ENCODE measurements at places on chromosomes 11 and 22. TPM values are rescaled to one million over a fixed set of nuclear protein-coding genes. Genes with fewer than 3 reads are reported as not detected.

The SCN3B gene
- total RNA-seq: 1.6 TPM

GRCh38 chr22:46829941-46830715, 67.7 kb downstream of the TBC1D22A start:
- H3K27me3 ChIP-seq: no peaks in the 10 kb centered on the region
- peaks cover 12% of the 10 kb centered on the region for H3K4me1 ChIP-seq
- no peak for DNase-seq
- H3K36me3 ChIP-seq: no peaks in the 10 kb centered on the region
- no peak overlapping the region for H3K27ac ChIP-seq

- no peak for DNase-seq
- H3K4me1 ChIP-seq: no peaks in the 10 kb centered on the region
- H3K27ac ChIP-seq: no peak overlapping the region
- no peaks in the 10 kb centered on the region for H3K36me3 ChIP-seq
- H3K27me3 ChIP-seq: no peaks in the 10 kb centered on the region
- no peak overlapping the region for H3K4me3 ChIP-seq
Observed at GRCh38 chr11:3893311-3893710, 37.8 kb downstream of the STIM1 start.

GRCh38 chr22:44336962-44337677, 24.4 kb upstream of the SHISAL1 start:
- no peak overlapping the region for H3K4me3 ChIP-seq
- H3K4me1 ChIP-seq: no peaks in the 10 kb centered on the region
- peak overlapping the region; percentile 59 for H3K27ac ChIP-seq
- no peak for DNase-seq
- H3K36me3 ChIP-seq: no peaks in the 10 kb centered on the region

The OR5I1 gene
- total RNA-seq: not detected

DNA sequence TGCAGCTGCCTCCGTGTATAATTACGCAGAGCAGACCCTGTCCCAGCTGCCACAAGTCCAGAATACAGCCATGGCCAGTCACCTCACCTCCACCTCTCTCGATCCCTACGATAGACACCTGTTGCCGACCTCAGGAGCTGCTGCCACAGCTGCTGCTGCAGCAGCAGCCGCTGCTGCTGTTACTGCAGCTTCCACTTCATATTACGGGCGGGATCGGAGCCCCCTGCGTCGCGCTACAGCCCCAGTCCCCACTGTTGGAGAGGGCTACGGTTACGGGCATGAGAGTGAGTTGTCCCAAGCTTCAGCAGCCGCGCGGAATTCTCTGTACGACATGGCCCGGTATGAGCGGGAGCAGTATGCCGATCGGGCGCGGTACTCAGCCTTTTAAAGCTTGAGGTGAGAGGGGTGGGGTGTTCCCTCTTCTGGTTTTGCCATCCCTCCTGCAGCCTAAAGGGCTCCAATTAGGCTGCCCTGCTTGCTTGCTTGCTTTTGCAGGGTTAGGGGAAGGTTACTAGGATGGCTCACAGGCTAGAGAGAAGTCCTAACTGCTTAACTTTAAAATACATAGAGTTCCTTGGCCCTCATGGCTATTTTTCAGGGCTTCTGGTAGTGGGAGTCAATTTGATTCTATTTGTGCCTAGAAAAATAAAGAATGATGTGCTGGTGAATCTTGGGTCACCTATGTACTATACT, 5.4 kb downstream of the RBM4 start:
- H3K4me3 ChIP-seq: no peak overlapping the region
- DNase-seq: no peak
- H3K27me3 ChIP-seq: no peaks in the 10 kb centered on the region
- H3K4me1 ChIP-seq: peaks cover 49% of the 10 kb centered on the region
- no peaks in the 10 kb centered on the region for H3K36me3 ChIP-seq

- no peak for DNase-seq
- no peak overlapping the region for H3K4me3 ChIP-seq
Observed at GRCh38 chr11:15175831-15176230, 61.1 kb downstream of the INSC start.

The SLC22A9 gene
- total RNA-seq: not detected

DNA sequence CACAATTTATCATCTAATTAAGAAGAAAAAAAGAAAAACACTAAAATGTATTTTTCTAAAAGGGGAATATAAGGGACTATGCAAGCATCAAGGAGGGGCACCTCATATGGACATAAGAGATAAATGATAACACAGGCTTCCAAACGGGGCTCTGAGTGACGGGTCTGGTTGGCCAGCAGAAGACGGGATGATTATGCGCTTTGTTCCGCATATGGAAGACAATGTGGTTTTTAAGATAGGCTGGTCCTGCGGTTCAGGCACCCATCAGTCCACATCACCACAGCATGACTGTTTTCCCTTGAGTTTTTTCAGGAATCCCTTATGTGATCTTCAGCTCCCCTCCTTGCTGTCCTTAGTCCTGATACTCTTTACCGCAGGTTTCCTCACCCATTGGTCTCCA, 404.6 kb downstream of the OPCML start:
- no peaks in the 10 kb centered on the region for H3K4me1 ChIP-seq
- no peak for DNase-seq
- no peaks in the 10 kb centered on the region for H3K36me3 ChIP-seq
- H3K27me3 ChIP-seq: no peaks in the 10 kb centered on the region
- H3K4me3 ChIP-seq: no peak overlapping the region

- no peaks in the 10 kb centered on the region for H3K36me3 ChIP-seq
- no peak overlapping the region for H3K27ac ChIP-seq
- H3K4me1 ChIP-seq: no peaks in the 10 kb centered on the region
Observed at GRCh38 chr11:70581991-70582885, 183.9 kb downstream of the CTTN start.

- H3K27ac ChIP-seq: no peak overlapping the region
- no peaks in the 10 kb centered on the region for H3K27me3 ChIP-seq
- H3K4me3 ChIP-seq: no peak overlapping the region
- no peaks in the 10 kb centered on the region for H3K36me3 ChIP-seq
Observed at GRCh38 chr11:5043380-5043779, 2.9 kb upstream of the OR52J3 start.

GRCh38 chr11:95154514-95154913, 64.9 kb downstream of the ENDOD1 start:
- no peak overlapping the region for H3K4me3 ChIP-seq
- DNase-seq: peak; percentile 50
- H3K27me3 ChIP-seq: no peaks in the 10 kb centered on the region
- no peak overlapping the region for H3K27ac ChIP-seq
- no peaks in the 10 kb centered on the region for H3K36me3 ChIP-seq
- peaks cover 4% of the 10 kb centered on the region for H3K4me1 ChIP-seq

- H3K27me3 ChIP-seq: no peaks in the 10 kb centered on the region
- no peaks in the 10 kb centered on the region for H3K36me3 ChIP-seq
- H3K27ac ChIP-seq: peak overlapping the region; percentile 18
- H3K4me3 ChIP-seq: no peak overlapping the region
Observed at GRCh38 chr11:114185436-114185835, 110.8 kb upstream of the NNMT start.

The LMO1 gene
- total RNA-seq: not detected

The LAYN gene
- total RNA-seq: 40.2 TPM

The GPHA2 gene
- not detected for total RNA-seq

The RTN4RL2 gene
- not detected for total RNA-seq

The RAG1 gene
- total RNA-seq: 0.88 TPM

The GP1BB gene
- 7.4 TPM for total RNA-seq

- no peaks in the 10 kb centered on the region for H3K36me3 ChIP-seq
- H3K27ac ChIP-seq: no peak overlapping the region
- no peak overlapping the region for H3K4me3 ChIP-seq
- no peaks in the 10 kb centered on the region for H3K4me1 ChIP-seq
- no peaks in the 10 kb centered on the region for H3K27me3 ChIP-seq
- DNase-seq: no peak
Observed at GRCh38 chr22:40443732-40444131, 73.3 kb downstream of the SGSM3 start.

DNA sequence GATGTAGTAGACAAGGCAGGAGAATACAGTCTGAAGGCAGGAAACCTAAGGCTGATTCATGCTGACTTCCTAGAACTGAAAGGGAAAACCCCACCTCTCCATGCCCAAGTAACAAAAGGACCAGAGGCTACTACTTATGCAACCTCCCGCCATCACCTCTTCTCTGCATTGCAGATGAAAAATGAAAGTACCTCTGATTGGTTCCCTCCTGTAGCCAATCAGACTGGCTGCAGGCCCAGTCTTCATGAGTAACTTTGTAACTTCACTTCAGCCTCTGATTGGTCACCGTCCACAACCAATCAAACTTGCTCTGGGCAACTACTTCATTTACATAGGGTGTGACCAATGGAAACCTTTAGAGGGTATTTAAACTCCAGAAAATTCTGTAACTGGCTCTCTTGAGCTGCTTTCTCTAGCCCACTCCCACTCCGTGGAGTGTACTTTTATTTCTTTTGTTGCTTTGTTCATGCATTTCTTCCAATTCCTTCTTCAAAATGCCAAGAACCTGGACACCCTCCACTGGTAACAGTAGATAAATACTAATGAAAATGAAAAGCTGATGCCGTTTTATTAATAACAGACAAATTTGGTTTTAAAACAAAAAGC, 5.2 kb upstream of the MAP6 start:
- no peaks in the 10 kb centered on the region for H3K36me3 ChIP-seq
- no peaks in the 10 kb centered on the region for H3K4me1 ChIP-seq
- no peak overlapping the region for H3K4me3 ChIP-seq
- H3K27me3 ChIP-seq: no peaks in the 10 kb centered on the region

DNA sequence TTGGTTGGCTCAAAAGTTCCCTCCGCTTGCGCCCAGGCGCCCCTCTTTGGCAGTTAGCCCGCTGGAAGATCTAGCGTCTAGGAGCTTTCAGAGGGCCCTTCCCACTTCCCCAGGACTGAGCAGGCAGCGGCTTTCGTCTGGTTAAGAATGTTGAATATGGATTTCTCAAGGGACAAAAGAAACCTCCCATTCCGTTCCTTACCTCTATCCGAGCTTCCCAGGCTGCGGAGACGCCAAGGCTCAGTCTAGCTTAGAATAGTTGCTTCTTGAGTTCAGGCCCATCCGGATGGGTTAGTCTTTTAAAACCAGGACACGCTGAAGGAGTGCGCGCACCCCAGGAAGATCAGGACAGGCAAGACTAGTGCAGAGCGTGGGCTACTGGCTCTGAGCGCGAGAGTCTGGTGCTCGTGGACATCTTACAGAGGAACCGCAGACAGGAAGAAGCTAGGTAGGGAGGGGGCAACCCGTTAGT, 1.6 kb downstream of the NELL1 start:
- H3K27ac ChIP-seq: no peak overlapping the region
- no peaks in the 10 kb centered on the region for H3K36me3 ChIP-seq
- no peaks in the 10 kb centered on the region for H3K27me3 ChIP-seq
- H3K4me1 ChIP-seq: no peaks in the 10 kb centered on the region
- DNase-seq: no peak

DNA sequence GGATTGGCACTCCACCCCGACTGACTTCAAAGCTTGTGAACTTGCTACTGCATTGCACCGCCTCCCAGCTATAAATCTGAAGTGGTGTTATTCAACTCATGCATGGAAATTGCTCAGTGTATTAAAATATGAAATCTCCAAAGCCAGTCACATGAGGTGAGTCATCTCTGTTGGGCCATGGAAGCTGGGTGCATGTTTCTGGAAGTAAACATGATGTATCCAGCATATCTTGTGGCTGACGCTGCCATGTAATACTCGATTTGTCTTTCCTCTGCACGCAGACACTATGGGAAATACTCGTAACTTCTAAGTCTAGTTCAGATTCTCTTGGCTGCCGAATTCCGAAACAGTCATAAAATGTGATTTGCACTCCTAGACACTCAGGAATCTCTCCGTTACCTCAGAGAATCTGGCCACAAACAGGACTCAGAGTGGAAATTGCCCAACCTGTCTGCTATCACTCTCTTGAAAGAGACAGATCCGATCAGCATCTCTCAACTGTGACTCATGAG, 154.9 kb upstream of the MPPED2 start:
- no peaks in the 10 kb centered on the region for H3K27me3 ChIP-seq
- no peaks in the 10 kb centered on the region for H3K36me3 ChIP-seq
- H3K4me1 ChIP-seq: no peaks in the 10 kb centered on the region
- H3K4me3 ChIP-seq: no peak overlapping the region
- DNase-seq: peak; percentile 62
- peak overlapping the region; percentile 78 for H3K27ac ChIP-seq

The C22orf23 gene
- total RNA-seq: not detected

DNA sequence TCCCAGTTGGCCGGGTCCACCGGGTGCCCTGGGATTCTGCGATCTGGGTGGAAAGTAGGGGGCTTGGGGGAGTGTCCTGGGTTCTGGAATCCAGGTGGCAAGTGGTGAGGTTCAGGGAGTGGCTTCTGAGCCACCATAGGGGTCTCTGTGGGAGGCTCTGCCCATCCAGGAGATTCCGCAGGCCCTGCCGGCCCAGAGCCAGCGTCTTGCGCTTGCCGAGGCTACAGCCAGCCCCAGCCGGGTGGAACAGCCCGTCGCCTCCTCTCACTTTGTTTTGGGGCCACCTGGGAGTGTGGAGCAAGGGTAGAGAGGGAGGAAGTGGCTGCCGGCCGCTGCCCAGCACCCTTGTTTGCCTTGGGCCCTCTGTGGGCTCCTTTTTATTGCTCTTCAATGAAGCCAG, 60.6 kb upstream of the PPP6R3 start:
- DNase-seq: no peak
- peaks cover 12% of the 10 kb centered on the region for H3K4me1 ChIP-seq

The P2RX6 gene
- 1.5 TPM for total RNA-seq

DNA sequence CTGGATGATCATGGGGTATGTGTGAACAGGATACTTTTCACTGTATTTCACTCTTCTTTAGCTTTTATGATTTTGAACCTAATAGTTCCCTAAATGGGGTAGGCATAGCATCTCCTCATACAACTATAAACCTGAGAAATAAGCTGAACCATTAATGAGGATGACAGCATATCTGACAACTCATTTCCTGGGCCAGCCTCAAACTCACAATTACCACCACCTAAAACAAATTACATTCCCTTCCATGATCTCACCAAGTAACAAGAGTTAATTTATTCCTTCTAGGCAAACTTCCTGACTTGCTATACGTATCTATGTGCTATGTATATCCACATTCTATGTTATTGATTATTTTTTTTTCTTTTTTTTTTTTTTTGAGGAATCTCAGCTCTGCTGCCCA, 23.0 kb downstream of the SIK3 start:
- no peak overlapping the region for H3K27ac ChIP-seq
- no peaks in the 10 kb centered on the region for H3K4me1 ChIP-seq
- H3K4me3 ChIP-seq: no peak overlapping the region
- no peaks in the 10 kb centered on the region for H3K27me3 ChIP-seq
- no peak for DNase-seq

- H3K27ac ChIP-seq: peak overlapping the region; percentile 97
- H3K4me1 ChIP-seq: peaks cover 17% of the 10 kb centered on the region
- no peak for DNase-seq
Observed at GRCh38 chr22:42613872-42614301, 796 bp downstream of the POLDIP3 start.

DNA sequence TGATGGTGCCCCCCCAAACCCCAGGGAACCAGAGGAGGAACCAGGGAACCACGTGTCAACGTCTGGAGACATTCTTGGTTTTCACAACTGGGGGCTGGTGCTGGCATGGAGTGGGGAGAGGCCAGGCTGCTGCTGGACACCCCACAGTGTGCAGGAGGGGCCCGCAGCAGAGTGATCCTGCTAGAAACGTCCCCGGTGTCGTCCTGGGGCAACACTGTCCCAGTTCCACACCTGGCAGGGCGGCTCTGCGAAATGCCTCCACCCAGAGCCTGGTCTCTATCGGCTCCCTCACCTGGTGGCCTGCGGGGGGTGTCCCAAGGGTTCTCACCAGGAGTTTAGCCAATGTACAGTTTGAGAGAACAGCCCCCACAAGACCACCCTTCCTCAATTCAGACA, 226.3 kb downstream of the CTTN start:
- H3K4me3 ChIP-seq: no peak overlapping the region
- H3K27me3 ChIP-seq: no peaks in the 10 kb centered on the region
- no peaks in the 10 kb centered on the region for H3K36me3 ChIP-seq
- no peak for DNase-seq

- no peaks in the 10 kb centered on the region for H3K36me3 ChIP-seq
- peak overlapping the region; percentile 99 for H3K27ac ChIP-seq
- DNase-seq: no peak
- no peaks in the 10 kb centered on the region for H3K4me1 ChIP-seq
- no peak overlapping the region for H3K4me3 ChIP-seq
- no peaks in the 10 kb centered on the region for H3K27me3 ChIP-seq
Observed at GRCh38 chr11:72221386-72222075, 3.0 kb upstream of the INPPL1 start.
